ENCODE measurements at places on chromosomes 12 and 14.

DNA sequence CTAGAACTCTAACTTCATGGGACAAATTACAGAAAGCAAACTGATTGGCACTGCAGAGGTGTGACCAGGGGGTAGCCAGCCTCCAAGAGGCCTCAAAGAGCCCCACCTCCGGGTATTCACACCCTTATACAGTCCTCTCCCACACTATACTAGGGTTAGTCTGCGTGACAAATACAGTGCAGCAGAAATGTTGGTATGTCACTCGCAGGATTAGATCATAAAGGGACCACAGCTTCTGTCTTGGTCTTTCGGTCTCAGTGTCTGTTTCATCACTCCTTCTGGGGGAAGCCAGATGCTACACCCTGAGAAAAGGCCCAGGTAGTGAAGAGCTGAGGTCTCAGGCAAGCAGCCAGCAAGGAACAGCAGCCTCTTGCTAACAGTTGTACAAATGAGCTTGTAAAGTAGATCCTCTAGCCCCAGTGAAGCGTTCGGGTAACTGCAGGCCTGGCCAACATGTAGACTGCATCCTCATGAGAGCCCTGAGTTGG, 68.9 kb upstream of the SAV1 start:
- no peak for DNase-seq

DNA sequence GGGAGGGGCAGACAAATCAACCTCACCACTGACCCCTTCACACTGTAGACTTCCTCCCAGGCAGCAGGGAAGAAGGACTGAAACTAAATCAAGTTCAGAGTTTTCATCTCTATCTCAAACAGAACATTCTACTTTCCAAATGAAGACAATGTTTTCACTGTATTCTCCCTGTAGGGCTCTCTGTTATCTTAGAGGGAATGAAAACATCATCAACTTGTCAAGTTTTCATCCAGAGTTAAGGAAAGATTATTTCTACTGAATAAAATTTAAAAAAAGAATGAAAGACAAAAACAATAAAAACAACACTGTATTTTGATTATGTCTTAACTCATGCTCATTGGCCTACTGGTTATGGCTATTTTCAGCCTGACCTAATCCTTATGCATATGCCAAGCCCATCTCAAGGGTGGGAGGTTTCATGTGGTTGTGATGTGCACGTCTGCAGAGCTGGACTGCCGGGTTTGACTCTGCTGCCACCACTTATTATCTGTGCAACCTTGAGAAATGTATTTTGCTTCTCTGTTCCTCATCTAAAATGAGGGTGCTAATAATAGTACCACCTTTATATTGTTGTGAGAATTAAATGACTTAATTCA, 152.0 kb upstream of the AVPR1A start:
- no peak for DNase-seq

GRCh38 chr12:51512438-51512837, 78.6 kb upstream of the SCN8A start:
- no peak for DNase-seq

DNA sequence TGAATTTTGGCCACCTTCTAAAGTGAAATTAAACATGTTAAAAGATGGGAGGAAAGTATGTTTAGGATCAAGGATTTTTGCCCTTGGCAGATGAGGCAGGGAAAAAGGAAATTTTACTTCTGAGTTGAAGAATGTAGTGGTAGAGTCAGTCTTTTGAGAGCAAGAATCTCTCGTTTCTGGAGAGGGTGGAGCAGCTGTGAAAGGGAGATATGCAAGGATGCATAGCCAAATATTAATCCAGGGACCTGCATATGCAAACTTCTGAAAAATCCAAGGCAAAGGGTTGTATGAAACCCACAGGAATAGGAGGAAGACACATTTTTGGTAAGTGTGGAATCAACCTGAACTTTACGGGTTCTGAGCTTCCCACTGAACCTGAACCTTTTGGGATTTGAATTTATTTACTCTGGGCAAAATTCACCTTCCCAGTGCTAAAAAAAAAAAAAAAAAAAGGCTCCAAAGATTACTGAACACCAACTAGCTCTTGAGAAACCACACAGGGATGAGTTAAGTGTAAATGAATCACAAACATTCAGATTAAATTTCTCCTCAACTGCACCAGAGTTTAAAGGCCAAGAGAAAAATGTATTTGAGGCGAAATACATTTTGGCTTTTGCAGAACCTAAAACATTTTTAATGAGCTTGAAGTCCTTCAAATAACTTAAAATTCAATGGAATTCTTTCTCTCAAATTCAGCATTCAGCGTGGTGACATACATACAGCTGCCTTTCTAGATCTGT, 187.1 kb upstream of the CDKN3 start:
- no peak for DNase-seq

DNA sequence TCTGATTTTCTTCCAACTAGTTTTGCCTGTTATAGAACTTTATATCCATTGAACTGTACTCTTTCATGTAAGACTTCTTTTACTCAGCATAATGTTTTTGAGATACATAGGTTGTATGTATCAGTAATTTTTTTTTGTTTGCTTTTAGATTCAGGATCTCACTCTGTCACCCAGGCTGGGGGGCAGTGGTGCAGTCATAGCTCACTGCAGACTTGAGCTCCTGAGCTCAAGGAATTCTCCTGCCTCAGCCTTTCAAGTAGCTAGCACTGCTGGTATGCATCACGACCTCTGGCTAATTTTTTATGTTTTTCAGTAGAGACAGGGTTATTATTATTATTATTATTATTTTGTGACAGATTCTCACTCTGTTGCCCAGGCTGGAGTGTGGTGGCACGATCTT, 65.0 kb upstream of the DDHD1 start:
- no peak for DNase-seq

GRCh38 chr12:54386403-54387113, 2.0 kb upstream of the ZNF385A start:
- DNase-seq: no peak

GRCh38 chr12:31896514-31897039, 62.6 kb upstream of the RESF1 start:
- peak; percentile 16 for DNase-seq

- DNase-seq: no peak
These were observed 26.2 kb upstream of the PPM1A start for GRCh38 chr14:60222820-60223219.

DNA sequence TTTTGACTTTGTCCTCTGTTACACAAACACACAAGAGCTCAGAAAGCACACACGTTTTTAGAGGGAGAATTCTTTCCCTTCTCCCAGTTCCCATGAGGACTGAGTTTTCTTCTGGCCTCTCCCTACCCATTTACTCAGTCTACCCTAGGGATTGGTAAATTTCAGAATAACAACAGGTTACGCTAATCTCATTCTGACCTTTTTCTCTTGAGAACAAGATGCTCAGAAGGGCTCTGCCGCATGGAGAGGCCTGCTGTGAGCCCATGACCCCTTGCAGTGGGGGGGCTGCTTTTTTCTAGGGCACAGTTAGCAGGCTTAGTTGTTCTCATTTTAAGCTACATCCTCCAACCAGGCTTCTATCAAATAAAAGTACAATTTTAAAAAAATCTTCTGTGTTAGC, 69.5 kb downstream of the GPR135 start:
- no peak for DNase-seq

DNA sequence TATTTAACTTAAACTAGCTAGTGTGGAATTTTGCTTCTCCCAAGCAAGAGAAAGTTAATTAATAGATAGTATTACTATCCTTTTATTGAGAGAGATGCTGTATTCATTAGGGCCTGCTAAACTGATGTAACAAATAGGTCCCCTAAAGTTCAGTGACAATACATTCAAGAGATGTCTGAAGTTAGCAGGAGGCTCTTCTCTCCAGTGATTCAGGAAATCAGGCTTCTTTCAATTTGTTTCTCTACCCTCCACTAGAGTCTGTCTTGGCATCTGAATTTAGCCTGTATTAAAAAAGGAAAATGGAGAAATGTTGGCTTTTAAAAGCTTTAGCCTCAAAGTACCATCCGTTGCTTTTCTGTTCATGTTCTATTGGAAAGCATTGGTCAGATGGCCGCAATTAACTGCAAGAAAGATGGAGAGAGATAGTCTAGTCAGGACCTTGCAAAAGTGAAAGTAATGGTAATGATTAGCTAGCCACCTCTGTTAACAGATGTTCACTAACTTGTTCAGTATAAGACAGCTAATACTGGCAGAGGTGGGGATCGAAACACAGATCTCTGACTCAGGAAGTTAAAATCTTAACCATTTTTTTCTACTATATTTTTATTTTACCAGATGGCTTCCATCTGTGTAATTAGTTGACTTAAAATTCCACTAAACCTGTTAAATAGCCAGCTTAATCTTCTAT, 786.8 kb downstream of the TMTC2 start:
- DNase-seq: no peak

DNA sequence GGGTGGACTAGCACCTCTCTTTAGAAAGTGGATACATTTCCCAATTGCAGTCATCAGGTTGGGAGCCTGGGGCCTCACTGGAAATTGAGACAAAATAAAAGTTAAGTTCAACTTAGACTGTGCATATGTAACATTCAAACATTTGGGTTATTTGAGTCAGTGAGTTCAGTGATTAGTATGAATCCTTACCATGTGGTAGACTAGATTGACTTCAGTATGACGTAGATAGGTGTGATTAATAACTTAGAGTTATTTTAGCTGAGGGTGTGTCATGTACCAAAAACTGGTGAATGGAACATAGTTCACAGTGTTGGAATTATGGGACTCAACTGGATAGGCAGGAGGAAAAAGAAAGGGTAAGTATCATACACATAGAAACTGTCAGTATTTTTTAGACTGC, 8.0 kb upstream of the SSTR1 start:
- no peak for DNase-seq

GRCh38 chr12:130041983-130042812, 120.1 kb upstream of the FZD10 start:
- peak; percentile 41 for DNase-seq

DNA sequence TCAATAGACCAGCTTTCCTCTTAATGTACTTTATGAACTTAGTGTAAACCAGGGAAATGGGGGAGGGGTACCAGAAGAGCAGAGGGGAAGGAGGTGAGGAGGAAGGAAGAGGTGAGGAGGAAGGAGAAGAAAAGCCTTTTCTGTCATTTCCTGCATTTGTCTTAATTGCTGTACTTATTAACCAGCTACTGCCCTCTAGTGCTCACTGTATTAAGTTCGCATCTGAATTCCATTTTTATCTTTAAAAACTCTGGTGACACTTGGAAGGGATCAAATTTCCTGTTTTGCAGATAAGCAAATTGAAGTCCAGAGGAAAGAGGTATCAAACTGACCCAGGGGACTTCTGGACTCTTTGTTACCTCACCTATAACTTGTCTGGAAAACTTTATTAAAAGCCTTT, 22.2 kb downstream of the MANSC1 start:
- DNase-seq: no peak

- no peak for DNase-seq
These were observed 22.4 kb downstream of the IRF2BPL start for GRCh38 chr14:77006132-77006531.

DNA sequence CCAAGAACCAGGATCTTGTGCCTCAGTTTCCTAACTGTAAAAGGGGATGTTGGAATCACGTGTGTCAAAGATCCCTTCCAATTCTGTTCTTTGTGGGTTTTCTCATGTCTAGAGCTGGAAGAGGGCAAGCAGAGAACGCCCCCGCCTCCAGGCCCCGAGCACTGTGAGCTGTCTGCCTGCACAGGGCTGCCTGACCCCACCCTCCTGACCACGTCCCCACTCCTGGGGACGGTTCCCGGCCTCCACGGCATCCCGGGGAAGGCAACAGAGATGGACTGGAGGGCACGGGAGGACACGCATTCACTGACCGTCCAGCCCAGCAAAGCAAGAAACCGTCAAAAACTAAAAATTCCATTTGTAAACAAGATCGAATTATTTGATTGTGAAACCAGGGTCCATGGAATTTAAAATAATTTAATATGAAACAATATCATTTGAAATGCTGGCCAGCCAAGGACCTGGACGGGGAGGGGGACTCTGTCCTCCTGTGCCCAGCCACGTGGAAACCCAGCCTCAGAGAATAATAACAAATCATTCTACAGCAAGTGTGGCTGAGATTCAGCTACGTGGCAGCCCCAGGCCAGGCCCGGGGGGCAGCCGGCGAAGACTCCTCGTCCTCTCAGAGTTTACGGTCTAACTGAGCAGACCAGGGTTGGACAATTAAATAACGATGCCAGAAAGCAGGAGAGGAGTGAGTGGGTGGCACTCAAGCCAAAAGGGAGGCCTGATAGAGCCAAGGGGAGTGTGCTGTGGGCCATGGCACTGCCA, 87.3 kb upstream of the DIO3 start:
- DNase-seq: no peak

DNA sequence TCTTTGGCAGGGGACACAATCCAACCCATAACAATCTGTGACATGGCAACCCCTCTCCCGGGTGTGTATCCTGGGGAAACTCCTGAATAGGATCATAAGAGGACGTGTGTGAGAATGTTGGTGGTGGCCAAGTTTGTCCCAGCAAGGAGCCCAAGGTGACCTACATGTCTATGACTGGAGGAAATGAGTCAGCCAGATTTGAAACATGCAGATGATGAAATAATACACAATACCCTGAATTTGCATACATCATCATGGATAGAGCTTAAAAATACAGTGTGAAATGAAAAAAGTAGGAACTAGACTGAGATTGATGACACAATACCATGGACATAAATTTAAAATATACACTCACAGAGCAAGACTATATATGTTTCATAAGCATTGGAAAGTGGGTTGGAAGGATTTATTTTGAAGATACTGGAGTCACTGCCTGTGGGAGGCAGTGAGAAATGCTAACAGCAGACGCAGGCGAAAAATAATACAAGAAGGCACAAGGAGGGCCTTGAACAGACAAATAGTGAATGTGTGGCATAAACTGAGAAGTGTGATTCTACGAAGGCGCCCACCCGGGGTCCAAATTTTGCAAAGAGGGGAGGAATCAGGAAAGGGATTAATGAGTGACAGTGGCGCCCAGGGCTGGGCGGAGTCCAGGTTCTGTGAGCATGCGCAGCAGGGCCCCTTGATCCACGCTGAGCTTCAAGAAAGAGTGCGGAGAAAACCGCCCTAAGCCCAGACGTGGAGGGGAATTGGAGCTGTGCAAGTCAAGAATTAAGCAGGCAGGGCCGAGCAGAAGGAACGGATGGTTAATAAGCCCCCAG, 7.0 kb upstream of the MAP1LC3B2 start:
- no peak for DNase-seq

- DNase-seq: no peak
These were observed 38.0 kb downstream of the TMEM120B start for GRCh38 chr12:121750507-121750955.

DNA sequence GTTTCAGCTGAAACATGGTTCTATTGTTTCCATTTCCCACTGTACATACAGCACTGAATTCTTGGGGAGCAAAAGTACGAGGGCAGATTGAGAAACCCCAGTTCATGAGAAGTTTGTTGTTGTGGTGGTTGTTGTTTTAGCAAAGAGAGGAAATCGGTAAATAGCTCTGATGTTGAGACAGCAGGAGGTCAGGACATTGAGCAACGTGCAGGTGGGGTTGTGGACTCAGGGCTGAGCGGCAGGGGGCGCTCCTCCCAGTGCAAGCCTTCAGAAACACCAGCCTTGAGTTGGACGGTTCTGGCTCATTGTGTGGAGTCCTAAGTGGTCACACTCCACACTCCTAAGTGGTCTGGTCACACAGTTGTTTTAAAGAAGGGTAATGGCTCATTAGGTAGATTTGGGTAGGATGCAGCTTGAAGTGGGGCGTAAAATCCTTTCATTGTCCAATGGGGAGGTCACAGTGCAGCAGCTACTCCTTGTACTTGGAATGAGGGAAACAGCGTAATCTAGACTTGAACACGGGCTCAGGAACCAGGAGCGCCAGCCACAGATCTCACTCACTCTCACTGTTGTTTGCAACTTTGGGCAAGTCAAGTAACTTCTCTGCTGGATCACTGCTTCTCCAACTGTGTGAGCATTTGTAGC, 14.5 kb upstream of the PWP1 start:
- DNase-seq: no peak

- no peak for DNase-seq
These were observed 46.7 kb downstream of the KICS2 start for GRCh38 chr12:64175254-64175945.

- no peak for DNase-seq
These were observed 175.7 kb downstream of the NPAS3 start for GRCh38 chr14:33114331-33114730.
